Activated T-helper 1 cell treated with anti-CD3 and anti-CD28 coated beads, Interleukin-12 subunit alpha, Interleukin-12 subunit beta, Interleukin-2, Interleukin-4 antibody, amounts not matched to agents 30 ng/mL and 10 ng/mL and 1 ng/mL, durations not matched to agents 14 hours and 24 hours and 36 hours (primary cell): ENCODE measurements at places on chromosomes 2 and 18. TPM values are rescaled to one million over a fixed set of nuclear protein-coding genes. Genes with fewer than 3 reads are reported as not detected.

Gene NLRC4
- 0.05 and 0.07 TPM in 2 replicates for total RNA-seq

Gene POTEJ
- total RNA-seq: not detected in 2 replicates

Gene SKOR2
- not detected in 2 replicates for total RNA-seq

Gene CNDP1
- total RNA-seq: not detected in 2 replicates

Gene PSMA8
- 0.44 and 0.49 TPM in 2 replicates for total RNA-seq

Gene RNF125
- 32.2 and 34.6 TPM in 2 replicates for total RNA-seq

- H3K4me1 ChIP-seq: no peaks in the 10 kb centered on the region
- no peaks in the 10 kb centered on the region for H3K36me3 ChIP-seq
- H3K4me3 ChIP-seq: no peak overlapping the region
- no peak for DNase-seq
- no peak overlapping the region for H3K27ac ChIP-seq
Observed at GRCh38 chr2:209321076-209321475, 102.8 kb upstream of the MAP2 start.

DNA sequence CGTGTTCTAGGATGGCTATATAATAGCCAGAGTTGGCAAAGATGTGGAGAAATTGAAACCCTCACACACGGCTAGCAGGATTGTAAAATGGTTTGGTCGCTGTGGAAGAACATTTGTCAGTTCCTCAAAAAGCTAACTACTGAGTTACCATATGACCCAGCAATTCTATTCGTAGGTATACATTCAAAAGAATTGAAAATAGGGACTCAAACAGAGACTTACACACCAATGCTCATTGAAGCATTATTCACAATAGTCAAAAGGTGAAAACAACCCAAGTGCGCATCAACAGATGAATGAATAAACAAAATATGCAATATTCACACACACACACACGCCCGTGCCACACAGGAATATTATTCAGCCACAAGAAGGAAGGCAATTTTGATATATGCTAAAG is 98.7 kb downstream of the PLA2R1 start:
- no peak overlapping the region for H3K4me3 ChIP-seq
- H3K27ac ChIP-seq: no peak overlapping the region
- no peaks in the 10 kb centered on the region for H3K36me3 ChIP-seq
- DNase-seq: no peak
- H3K27me3 ChIP-seq: peaks cover 2% of the 10 kb centered on the region

DNA sequence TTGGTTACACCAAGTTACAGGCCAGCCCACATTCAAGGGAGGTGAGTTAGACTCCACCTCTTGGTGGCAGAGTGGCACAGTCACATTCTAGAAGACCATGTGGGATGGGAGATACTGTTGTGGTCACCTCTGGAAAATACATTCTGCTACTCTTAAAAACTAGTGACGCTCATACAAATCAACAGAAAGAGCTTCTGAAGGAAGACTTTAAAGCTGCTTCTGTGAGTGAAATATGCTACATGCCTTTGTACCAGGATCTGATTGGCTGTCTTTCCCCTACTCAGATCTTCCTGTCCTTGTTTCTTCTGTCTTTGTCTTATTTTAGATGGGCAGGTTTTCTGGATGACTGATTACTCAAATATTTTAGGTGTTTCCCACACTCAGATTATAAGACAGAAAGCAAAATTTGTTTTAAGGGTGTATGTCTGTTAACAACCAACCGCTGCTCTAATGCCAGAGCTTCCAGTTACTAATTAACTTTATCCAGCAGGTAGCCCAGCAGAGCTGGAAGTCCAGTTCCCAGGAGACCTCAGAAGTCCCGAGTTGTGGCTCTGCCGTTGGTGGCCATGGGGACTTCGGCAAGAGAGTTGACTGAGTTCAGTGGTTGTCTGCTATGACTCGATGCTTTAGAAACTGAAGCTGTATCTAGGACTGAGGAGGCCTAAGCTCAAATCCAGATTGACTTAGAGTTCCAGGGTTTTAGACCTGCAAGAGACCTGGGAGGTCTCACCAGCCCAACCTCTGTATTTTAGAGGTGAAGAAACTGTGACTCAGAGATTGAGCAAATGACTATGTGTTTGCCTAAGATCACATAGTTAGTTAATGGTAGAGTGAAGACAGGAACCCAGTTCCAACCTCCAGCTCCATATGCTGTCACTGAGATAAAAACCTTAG is 7.4 kb downstream of the IL1R2 start:
- H3K27me3 ChIP-seq: peaks cover 4% of the 10 kb centered on the region
- DNase-seq: no peak
- no peaks in the 10 kb centered on the region for H3K36me3 ChIP-seq
- no peak overlapping the region for H3K4me3 ChIP-seq
- H3K27ac ChIP-seq: peak overlapping the region; percentile 76

DNA sequence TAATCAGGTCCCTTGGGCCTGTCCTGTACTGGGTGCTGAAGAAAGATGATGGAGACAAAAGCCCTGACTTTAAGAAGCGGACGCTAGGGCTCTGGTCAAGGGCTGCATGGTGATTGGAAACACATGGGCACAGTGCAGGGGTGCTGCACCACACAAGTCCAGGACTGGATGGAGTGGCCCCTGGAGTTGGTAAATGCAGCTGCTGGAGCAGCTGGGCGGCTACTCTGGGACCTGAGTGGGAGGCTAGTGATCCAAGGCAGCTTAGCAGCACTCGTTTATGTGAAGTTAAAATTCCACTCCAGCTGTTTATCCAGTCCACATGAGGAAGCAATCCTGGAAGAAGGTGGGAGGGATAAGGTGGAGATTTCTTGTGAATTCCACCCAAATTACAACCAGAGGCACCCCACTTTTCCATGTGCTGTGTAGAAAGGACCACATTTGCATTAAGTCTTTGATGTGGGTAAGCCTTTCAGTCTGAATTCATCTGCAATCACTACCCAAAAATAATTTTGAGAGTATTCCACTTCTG is 24.9 kb downstream of the MERTK start:
- DNase-seq: no peak
- H3K4me1 ChIP-seq: peaks cover 6% of the 10 kb centered on the region
- H3K36me3 ChIP-seq: no peaks in the 10 kb centered on the region

DNA sequence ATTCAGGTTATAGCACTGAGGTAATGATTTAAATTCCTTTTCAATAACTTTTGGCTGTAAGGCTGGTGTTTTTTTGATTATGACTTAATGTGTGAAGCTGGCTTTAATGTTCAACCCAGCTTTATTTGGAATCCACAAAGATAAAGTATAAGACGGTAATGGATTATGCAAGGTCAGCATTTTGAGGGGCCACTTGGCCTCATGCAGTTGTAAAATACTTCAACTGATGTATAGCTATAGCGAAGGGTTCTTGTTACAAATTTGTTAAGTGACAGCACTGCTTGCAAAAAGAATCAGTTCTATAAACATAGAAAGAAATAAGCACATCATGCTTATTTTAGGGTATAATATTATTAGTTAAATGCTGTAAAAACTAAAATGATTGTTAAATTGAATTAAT is 36.6 kb downstream of the LRP1B start:
- no peaks in the 10 kb centered on the region for H3K4me1 ChIP-seq
- H3K27ac ChIP-seq: no peak overlapping the region
- no peaks in the 10 kb centered on the region for H3K36me3 ChIP-seq
- DNase-seq: no peak

- peaks cover 49% of the 10 kb centered on the region for H3K27me3 ChIP-seq
- no peak overlapping the region for H3K27ac ChIP-seq
- peaks cover 5% of the 10 kb centered on the region for H3K4me1 ChIP-seq
Observed at GRCh38 chr2:85766229-85766628, 12.4 kb downstream of the ATOH8 start.

GRCh38 chr2:33086400-33087015 is 139.8 kb downstream of the LTBP1 start:
- no peaks in the 10 kb centered on the region for H3K4me1 ChIP-seq
- H3K4me3 ChIP-seq: no peak overlapping the region
- H3K27ac ChIP-seq: no peak overlapping the region

GRCh38 chr2:55107436-55107835 is 57.2 kb upstream of the RTN4 start:
- H3K36me3 ChIP-seq: no peaks in the 10 kb centered on the region
- H3K27ac ChIP-seq: no peak overlapping the region
- no peak for DNase-seq
- H3K4me3 ChIP-seq: no peak overlapping the region

- DNase-seq: no peak
- H3K4me3 ChIP-seq: no peak overlapping the region
- no peaks in the 10 kb centered on the region for H3K4me1 ChIP-seq
- H3K27ac ChIP-seq: no peak overlapping the region
Observed at GRCh38 chr2:215722125-215722524, 286.3 kb upstream of the FN1 start.

GRCh38 chr2:6523476-6523875 is 342.2 kb downstream of the CMPK2 start:
- no peaks in the 10 kb centered on the region for H3K27me3 ChIP-seq
- H3K4me1 ChIP-seq: no peaks in the 10 kb centered on the region
- no peaks in the 10 kb centered on the region for H3K36me3 ChIP-seq
- no peak overlapping the region for H3K4me3 ChIP-seq

- H3K27me3 ChIP-seq: no peaks in the 10 kb centered on the region
- no peaks in the 10 kb centered on the region for H3K4me1 ChIP-seq
- H3K36me3 ChIP-seq: peaks cover 31% of the 10 kb centered on the region
- no peak overlapping the region for H3K27ac ChIP-seq
Observed at GRCh38 chr2:175103191-175103590, 64.8 kb downstream of the ATF2 start.

DNA sequence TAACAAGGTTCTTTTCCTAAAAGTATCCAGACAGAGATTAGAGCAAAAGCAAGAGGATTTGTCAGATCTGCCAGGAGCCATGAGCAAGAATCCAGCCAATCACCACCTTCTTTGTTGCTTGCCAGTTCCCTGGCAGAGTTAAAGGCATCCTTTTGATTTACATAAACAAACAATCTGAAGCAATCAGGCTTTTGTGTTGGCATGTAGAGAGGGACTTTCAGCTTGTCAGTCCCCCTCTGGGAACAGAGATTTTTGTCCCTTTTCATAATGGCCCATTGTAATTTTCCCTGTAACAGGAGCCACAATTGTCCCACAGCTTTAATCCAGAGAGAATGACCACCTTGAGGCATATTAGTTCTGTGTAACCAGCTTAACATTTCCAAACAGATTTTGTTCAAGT is at the start of gene ERMN:
ERMN (minus strand) TSS at position 39 of the 400 bp plus-strand sequence. CDS start 182 bp downstream, outside the sequence.
- no peaks in the 10 kb centered on the region for H3K27me3 ChIP-seq
- no peak for DNase-seq
- peaks cover 27% of the 10 kb centered on the region for H3K4me1 ChIP-seq
- H3K36me3 ChIP-seq: peaks cover 21% of the 10 kb centered on the region

DNA sequence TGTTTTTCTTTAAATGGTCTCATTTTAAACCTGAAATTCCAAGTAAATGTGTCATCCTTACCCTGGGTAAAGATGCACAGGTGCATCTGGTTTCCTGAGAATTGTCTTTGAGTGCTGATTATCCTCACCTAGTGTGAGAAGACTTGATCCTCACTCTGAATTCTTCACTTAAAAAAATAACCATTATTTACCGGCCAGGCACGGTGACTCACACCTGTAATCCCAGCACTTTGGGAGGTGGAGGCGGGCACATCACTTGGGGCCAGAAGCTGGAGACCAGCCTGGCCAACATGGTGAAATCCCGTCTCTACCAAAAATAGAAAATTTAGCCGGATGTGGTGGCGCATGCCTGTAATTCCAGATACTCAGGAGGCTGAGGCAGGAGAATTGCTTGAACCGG is 9.9 kb upstream of the WNT6 start:
- no peak overlapping the region for H3K27ac ChIP-seq
- H3K36me3 ChIP-seq: no peaks in the 10 kb centered on the region
- H3K4me3 ChIP-seq: no peak overlapping the region
- no peak for DNase-seq
- H3K4me1 ChIP-seq: no peaks in the 10 kb centered on the region
- H3K27me3 ChIP-seq: peaks cover 33% of the 10 kb centered on the region

GRCh38 chr2:231260442-231261208 is 62.2 kb downstream of the ARMC9 start:
- H3K4me3 ChIP-seq: no peak overlapping the region
- H3K36me3 ChIP-seq: no peaks in the 10 kb centered on the region
- peaks cover 12% of the 10 kb centered on the region for H3K27me3 ChIP-seq
- H3K4me1 ChIP-seq: peaks cover 9% of the 10 kb centered on the region
- H3K27ac ChIP-seq: no peak overlapping the region

GRCh38 chr2:158142568-158143332 is 41.1 kb downstream of the UPP2 start:
- no peaks in the 10 kb centered on the region for H3K36me3 ChIP-seq
- no peaks in the 10 kb centered on the region for H3K4me1 ChIP-seq
- H3K27ac ChIP-seq: no peak overlapping the region
- H3K27me3 ChIP-seq: peaks cover 13% of the 10 kb centered on the region

DNA sequence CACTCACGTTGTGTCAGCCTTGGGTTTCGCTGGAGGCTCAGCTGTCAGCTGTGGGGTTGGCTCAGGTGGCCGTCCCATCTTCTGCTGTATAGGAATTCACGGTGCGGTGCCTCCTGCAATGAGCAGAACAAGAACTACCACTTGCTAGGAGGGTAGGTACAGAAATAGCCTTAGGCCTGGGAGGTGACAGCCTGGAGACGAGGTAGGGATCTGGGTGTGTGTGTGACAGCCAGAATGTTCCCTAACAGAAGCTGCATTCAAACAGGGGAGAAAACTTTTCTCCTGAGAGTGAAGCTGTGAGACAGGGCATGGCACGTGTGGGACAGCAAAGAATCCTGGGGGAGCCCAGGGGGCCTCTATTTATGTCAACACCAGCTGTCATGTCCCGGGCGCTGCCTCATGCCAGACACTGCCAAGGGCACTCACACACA is 8.4 kb upstream of the MAL start:
- no peaks in the 10 kb centered on the region for H3K36me3 ChIP-seq
- H3K27ac ChIP-seq: no peak overlapping the region
- H3K4me3 ChIP-seq: no peak overlapping the region
- DNase-seq: no peak

- H3K27ac ChIP-seq: no peak overlapping the region
- no peaks in the 10 kb centered on the region for H3K4me1 ChIP-seq
- H3K27me3 ChIP-seq: peaks cover 9% of the 10 kb centered on the region
- no peak overlapping the region for H3K4me3 ChIP-seq
- H3K36me3 ChIP-seq: no peaks in the 10 kb centered on the region
Observed at GRCh38 chr2:160097326-160097725, 34.9 kb upstream of the PLA2R1 start.

GRCh38 chr2:65636813-65637483 is 204.5 kb upstream of the SPRED2 start:
- H3K27me3 ChIP-seq: peaks cover 10% of the 10 kb centered on the region
- H3K36me3 ChIP-seq: no peaks in the 10 kb centered on the region
- H3K27ac ChIP-seq: no peak overlapping the region
- H3K4me3 ChIP-seq: no peak overlapping the region
- DNase-seq: no peak
